ENCODE measurements at places on chromosomes 3 and 15.

DNA sequence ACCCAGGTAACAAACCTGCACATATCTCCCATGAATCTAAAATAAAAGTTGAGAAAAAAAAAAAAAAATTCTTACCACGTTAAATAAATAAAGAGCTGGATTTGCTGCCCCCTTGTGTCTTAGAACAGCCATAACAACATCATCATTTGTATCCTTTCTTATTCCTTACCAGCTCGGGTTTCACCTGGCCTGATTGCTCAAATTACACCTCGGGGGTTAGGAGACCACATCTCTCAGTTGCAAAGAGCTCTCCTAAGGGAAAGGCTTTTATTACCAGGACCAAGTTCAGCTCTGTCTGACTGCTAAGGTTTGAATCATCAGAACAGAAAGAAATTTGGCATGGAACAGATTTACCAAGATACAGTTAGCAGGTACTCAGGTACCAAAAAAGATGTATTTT lies 25.8 kb upstream of the RPL39L start:
- peak; percentile 30 for DNase-seq

DNA sequence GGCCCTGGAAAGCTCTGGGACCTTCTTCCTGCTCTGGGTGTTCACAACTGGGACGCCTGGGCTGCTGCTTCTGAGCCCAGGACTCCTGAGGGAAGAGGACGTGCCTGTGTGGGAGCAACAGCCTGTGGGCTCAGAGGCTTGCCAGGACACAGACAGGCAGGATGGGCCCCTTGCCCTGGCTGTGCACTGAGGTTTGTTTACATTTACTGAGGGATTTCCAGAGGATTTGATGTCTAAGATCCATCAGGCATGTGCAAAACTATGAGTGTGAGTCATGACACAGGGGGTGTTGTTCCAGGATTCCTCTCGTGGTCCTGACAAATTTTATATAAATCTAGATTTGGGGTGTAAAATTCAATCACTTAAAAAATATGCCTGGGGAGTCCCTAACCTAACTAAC lies 10.6 kb downstream of the CCR9 start:
- no peak for DNase-seq

GRCh38 chr15:79349525-79349924 lies 38.6 kb downstream of the TMED3 start:
- peak; percentile 78 for DNase-seq

GRCh38 chr3:12395349-12396012 lies 88.8 kb upstream of the TSEN2 start:
- DNase-seq: no peak

DNA sequence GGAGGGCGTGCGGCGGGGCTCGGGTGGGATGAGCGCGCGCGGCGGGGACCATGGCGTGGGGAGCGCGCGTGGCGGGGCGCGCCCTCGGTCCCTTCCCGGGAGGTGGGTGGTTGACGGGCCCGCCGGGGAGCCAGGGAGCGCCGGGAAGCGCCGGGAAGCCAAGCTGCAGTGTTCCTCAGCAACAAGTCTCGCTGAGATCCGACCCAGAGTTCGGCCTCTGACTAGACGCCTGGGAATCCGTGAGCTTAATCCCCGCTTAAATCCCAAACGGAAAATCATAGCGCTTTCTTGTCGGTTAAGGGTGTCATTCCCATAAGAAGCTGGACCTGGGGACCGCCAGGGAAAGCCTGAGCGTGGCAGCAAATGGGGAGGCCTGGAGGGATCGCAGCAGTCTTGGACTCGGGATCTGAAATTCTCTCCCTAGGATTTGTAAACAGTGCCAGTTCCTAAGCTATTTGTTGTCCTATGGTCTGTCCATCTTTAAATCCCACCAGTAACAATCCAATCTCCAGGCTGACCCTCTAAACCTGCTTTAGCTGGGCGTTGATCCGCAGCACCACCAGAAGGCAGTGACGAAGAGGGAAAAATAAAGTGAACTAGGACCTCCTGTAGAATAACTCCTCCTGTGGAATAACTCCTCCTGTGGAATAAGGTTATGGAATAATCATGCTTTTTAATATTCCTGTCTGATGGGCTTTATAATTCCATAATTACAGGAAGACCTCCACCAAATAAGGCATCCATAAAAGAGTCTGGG lies 570 bp upstream of the NEDD4 start:
- DNase-seq: peak; percentile 84

- no peak for DNase-seq
These were observed 8.9 kb downstream of the PARP14 start for GRCh38 chr3:122689587-122689986.

DNA sequence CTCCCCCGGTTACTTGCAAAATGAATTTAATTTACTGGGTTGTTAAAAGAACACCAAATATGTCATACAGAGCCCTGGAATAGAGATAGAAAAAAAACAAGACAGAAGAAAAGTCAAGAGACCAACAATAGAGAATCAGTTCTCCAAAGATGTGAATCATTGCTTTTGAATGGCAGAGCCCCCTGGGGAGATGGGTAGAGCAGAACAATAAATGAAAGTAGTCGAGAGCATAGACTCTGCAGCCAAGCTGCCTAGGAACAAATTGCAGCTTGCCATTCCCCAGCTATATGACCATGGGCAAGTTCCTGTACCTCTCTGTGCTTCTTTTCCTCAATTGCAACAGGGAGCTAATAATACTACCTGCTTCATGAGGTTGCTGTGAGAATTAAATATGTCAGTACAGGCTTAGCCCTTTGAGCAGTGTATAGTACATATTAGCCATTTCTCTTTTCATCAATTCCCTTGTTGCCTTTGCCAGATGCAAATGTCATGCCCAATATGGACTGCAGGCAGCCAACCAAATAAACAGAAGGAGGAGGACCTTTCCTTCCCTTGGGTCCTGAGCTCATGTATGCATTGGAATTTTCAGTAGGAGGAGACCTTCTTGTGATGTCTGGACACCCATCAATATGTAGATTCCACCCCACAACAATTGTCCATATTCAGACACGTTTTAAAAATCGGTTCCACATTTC lies 25.0 kb upstream of the BFSP2 start:
- DNase-seq: no peak

- no peak for DNase-seq
These were observed 17.3 kb upstream of the STAC start for GRCh38 chr3:36362973-36363372.

GRCh38 chr3:169790687-169791429 lies 17.7 kb downstream of the MYNN start:
- DNase-seq: no peak

- no peak for DNase-seq
These were observed 37.2 kb downstream of the ECT2 start for GRCh38 chr3:172787746-172788145.

- no peak for DNase-seq
These were observed 183.3 kb downstream of the NR1D2 start for GRCh38 chr3:24128199-24129005.

DNA sequence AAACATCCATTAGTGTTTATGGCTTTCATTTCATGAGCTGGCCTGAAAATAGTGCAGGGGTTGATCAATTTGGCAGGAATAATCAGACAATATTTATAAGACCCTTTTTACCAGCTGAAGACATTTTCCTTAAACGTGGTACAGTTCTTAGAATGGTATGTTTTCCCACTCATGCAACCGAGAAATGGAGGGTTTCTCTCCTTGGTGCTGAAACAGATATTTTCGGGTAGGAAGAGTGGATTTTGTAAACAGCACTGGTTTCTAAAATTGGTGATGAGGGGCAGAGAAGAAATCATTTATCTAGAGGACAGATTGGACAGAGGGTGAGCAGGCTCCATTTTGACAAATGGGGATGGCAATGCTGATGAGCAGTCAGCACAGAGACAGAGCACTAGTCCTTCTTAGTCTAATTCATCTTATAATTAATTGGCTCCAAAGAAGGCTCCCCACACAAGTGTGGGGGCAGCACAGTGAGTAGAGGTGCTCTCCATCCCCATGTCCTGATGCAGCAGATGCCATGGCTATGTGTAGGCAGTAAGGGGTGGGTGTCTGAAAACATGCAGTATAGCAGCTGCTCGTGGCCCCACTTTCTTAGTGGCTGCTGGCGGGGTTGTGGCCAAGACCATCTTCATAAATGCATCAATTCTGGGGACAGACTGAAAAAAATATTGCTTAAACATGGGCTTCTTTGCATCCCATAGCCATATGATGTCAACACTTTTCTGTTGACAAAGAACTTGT lies 18.1 kb upstream of the SLC7A14 start:
- DNase-seq: no peak

DNA sequence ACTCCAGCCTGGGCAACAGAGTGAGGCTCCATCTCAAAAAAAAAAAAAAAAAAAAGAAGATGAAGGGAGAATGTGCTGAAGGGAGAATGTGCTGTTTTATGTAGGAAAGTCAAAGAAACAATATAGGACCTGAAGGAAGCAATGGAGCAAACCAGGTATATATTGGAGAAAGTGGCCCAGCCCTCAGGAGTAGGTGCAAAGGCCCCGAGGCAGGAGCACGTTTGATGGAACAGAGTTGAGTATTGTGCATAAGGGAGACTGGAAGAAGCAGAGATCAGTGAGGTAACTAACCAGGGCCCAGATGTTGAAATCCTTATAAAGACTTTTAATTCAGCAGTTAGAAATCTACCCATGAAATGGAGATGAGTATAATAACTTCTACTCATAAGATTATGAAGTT lies 79.6 kb downstream of the MAP2K5 start:
- DNase-seq: no peak

DNA sequence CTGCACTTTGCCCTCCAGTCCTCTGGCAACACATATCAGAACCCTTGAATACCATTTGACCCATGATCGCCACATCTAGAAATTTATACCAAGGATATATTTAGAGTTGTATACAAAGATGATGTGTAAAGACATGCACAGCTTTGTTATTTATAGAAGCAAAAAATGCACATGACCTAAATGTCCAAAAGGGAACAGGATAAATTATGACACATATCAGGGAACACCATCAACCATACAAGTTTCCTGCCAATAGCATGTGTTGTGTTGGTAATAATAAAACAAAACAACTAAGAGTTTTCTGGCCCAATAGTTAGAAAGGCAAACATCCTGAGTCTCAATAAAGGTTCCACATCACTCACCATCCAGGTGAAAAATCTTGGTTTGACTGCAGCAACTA lies 51.5 kb downstream of the AAGAB start:
- DNase-seq: no peak

Measured in WERI-Rb-1 (cell line).